ENCODE measurements at places on chromosomes 13 and 19.
A peak's percentile ranks its signal among the peaks of the same experiment; 100 is the strongest.

DNA sequence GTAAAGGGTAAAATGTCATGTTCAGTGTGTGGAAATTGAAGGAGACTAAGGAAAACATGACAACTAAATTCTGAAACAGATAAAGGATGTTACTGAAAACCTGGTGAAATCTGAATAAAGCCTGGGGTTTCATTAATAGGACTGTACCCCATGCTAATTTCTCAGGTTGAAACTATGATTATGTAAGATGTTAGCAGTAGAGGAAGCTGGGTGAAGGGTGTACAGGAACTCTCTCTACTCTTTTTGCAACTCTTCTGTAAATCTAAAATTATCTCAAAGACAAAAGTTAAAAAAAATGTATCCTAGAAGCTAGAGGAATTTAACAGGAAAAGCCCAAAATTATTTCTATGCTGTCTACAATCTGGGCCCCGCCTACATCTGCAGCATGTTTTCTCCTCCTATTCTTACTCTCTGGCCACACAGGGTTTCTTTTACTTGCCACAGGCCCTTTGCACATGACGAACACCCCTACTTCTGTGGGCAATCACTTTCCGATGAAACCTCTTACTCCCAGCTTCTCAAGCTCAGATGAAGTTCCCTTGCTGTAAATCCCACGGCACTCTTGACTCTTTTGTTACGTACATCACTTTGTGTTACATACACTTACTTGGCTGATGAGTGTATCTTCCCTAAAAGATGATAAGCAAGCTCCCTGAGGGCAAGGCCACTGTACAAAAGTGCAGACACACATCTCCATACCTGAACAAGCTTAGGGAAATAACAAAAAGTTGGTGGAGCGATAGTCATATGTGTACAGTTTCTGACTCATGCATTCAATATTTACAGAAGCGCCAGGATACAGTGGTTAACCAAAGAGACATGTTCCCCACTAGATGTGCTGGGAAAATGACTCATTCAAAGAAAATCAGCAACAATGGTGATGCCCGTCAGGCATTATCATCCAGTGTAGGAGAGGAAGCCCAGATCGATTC lies 32.6 kb downstream of the RUBCNL start:
- no peak for DNase-seq

DNA sequence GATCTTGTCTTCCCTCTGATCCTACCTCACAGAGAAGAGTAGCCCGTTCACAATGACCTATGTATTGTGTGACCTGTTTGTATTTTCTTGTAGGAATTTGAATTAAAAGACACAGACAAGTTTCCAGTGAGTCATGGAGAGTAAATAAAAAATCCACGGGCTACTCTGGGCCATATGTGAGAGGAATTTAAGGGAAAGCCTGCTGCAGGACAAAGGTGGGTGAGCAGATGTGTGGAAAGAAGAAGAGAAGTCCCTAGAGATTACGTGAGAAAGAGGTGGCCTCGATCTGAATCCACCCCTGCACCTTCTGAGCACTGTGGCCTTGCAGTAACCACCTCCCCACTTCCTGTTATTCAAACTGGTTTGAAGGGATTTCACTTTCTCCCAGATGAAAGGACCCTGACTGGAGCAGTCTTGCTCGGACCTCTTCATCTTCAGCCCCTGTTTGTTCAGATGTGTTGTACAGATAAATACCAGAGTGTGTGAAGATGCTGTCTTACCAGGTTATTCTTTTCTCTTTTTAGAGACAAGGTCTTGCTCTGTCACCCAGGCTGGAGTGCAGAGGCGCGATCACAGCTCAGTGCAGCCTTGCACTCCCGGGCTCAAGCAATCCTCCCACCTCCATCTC lies 205.4 kb downstream of the PDS5B start:
- no peak for DNase-seq

GRCh38 chr19:45391346-45391745 lies 13.5 kb downstream of the PPP1R13L start:
- peak; percentile 9 for DNase-seq

GRCh38 chr19:32866061-32866460 lies 3.5 kb downstream of the SLC7A9 start:
- no peak for DNase-seq

GRCh38 chr19:6091771-6092291 lies 18.5 kb downstream of the RFX2 start:
- no peak for DNase-seq

DNA sequence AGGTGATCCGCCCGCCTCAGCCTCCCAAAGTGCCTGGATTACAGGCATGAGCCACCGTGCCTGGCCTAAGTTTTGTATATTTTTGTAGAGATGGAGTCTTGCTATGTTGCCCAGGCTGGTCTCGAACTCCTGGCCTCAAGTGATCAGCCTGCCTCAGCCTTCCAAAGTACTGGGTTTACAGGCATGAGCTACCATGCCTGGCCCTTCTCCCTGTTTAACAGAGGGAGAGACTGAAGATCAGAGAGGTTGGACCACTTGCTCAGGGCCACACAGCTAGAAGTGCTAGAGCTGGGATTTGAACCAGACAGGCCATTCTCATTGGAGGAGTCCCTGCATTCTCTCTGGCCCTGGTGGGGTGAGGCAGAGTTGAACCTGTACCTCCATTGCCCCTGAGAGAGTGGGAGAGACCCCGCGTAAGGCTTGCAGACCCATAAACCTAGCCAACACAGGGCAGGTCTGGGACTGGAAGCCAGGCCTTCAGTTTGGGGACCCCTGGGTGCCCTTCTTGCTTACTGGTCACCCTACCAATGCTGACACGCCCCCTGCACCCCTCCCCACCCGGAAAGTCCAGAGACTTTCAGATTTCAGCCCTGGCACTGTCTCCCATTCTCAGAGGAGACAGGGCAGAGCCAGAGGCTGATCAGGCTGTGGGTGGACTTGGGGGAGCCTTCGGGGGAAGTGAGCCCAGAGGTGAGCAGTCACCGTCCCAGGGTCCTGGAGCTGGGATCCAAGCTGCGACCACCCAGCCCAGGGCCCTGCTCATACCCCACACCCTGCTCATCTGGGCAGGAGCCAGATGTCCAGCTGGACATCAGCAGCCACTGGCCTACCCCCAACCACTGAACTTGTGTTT lies 13.3 kb downstream of the TTYH1 start:
- no peak for DNase-seq

DNA sequence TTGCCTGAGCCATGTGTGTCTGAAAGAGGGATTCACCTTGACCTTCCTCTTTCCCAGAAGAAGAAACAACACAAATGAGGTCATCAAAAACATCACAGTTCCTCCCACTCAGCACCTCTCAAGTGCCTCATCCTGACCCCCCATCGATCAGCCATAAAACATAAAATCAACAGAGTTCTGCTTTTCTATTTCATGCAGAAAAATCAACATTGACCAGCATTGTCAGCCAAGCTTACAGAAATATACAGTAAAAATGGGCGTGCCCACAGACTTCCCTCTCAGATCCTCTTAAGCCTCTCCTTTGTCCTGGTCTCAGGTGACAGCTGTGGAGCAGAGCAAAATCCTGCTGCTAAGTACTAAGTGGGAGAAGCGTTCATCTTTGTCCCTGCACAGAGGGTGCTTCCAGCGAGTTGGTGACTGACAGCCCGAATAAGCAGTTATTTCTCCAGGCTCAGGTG lies 213.3 kb downstream of the OLFM4 start:
- DNase-seq, result peak; percentile 73

DNA sequence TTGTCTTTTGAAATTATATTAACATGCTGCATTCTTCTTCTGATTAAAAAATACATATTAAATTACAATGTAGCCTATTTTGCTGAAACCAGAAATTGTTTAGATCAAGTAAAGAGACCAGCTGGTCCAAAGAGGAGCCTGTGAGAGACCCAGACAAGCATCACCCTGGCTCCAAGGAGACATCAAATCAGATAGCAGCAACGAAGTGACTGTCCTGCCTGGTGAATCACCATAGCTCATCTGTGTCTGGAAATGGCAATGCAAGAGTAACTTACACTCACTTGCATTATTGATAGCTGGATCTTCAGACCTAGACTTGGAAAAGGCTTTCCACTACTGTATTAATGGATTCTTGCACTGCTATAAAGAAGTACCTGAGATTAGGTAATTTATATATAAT lies 169.1 kb downstream of the KCTD12 start:
- no peak for DNase-seq

DNA sequence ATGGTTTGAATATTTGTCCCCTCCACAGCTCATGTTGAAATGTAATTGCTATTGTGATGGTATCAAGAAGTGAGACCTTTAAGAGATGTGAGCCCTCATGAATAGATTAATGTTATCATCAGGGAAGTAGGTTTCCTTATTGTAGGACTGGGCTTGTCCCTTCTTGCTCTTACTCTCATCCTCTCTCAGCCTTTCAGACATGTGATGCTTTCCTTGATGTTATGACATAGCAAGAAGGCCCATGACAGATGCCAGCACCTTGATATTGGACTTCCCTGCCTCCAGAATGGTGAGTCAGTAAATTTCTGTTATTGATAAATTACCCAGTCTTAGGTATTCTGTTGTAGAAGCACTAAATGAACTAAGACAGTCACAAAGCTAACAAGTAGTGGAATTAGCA lies 5.7 kb upstream of the ZMYM2 start:
- DNase-seq, result no peak

- no peak for DNase-seq
These were observed 2.6 kb upstream of the SLC10A2 start for GRCh38 chr13:103068836-103069235.

DNA sequence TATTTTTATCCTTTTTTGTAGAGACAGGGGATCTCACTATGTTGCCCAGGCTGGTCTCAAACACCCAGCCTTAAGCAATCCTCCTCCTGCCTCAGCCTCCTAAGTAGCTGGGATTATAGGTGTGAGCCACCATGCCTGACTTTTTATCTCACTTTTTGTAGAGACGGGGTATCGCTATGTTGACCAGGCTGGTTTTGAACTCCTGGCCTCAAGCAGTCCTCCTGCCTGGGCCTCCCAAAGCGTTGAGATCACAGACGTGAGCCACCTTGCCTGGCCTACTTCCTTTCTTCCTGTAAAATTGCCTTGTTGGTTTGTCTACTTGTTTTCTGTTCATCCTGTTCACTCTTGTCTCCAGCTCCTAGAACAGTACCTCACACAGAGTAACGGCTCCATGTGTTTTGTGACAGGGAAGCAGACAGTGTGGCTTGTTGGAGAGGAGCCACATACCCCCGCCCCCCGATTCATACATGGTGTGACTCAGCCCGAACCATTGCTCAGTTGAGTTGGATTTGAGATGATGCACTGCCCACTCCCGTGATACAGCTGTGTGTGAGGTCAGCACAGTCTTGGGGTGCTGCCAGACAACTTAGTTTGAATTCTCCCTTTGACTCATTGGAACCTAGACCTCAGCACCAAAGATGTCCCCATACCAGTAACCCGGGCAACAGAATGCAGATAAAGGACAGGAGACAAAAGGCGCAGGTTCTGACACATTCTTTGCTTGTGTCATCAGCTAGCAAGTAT lies 34.2 kb downstream of the GPR42 start:
- DNase-seq, result no peak

GRCh38 chr19:5943623-5944022 lies 29.6 kb downstream of the CAPS start:
- no peak for DNase-seq

GRCh38 chr19:51320280-51320657 lies 8.8 kb downstream of the IGLON5 start:
- no peak for DNase-seq

- DNase-seq, result no peak
These were observed 73.2 kb downstream of the MBD3L1 start for GRCh38 chr19:8905342-8905741.

DNA sequence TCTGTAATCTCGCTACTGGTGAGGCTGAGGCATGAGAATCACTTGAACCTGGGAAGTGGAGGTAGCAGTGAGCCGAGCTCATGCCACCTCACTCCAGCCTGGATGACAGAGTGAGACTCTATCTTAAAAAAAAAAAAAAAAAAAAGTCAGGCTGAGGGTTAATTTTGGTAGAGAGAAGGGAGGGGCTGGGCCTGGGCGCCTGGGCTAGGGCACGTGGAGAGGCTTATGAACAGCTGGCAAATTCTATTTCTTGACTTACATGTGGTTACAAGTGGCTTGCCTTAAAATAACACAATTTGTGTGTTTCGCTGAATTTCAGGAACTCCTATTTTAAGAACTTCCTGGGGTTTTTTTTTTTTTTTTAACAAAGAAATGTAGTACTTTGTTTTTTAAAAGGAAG lies 47.6 kb upstream of the MAP3K10 start:
- DNase-seq, result peak; percentile 51

DNA sequence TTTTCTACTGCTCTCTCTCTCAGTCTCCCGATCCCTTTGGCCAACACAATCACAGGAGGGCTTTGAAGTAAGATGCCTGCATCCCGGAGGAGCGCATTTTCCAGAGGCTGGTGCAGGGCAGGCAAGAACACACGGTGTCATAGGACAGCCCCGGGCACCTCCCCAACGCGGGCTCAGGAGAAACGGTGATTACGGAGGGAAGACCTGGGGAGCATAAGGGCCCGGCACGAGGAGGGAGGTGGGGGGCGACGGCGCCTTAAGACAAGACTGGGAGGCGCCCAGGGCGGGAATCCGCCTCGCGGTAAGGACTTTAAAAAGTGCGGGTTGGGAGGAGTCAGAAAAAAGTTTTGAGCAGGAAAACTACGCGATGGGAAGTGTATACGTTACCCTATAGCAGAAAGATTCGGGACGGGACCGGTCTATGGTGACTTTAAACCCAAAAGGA lies 18.7 kb upstream of the ZNF888 start:
- no peak for DNase-seq

DNA sequence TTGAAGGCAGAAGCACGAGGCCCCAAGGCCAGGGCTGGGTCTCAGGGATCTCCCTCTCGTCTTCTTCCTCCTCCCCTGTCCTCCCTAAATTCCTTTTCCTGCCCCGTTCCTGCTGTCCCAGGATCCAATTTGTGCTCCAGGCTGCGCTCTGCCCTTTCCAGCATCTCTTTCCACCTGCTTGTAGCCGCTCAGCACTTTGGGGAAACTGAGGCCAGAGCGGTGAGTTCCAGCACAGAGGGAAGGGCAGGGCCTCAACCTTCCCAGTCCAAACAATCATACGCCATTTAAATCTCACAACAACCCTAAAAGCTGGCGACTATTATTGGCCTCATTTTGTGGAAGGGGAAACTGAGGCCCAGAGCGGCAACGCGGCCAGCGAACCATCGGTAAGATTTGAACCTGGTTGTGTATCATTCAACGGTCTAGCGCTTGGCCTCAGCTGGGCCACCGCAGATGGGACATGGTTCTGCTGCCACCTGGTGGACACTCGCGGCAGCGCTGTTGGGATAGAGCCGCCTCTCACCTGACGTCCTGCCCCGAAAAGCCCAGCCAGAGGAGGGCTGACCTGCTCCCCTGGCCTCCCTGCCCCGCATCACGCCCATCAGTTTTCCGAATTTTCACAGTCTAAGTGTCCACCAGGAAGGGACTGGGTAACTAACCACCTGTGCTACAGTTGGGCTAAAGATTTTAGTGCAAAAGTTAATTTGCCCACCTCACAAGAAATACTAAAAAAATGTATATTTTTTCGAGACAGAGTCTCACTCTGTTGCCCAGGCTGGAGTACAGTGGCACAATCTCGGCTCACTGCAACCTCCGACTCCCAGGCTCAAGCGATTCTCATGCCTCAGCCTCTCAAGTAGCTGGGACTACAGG lies 4.2 kb upstream of the RPL18A start:
- DNase-seq, result peak; percentile 76

GRCh38 chr13:33076001-33076992 lies 60.1 kb downstream of the KL start:
- DNase-seq, result no peak

GRCh38 chr13:86282442-86282841 lies 483.2 kb upstream of the SLITRK6 start:
- no peak for DNase-seq

- no peak for DNase-seq
These were observed 3.7 kb upstream of the ARHGAP45 start for GRCh38 chr19:1063030-1063908.

Measured in NCI-H524 (cell line).